ENCODE measurements at places on chromosomes 2 and 18.

DNA sequence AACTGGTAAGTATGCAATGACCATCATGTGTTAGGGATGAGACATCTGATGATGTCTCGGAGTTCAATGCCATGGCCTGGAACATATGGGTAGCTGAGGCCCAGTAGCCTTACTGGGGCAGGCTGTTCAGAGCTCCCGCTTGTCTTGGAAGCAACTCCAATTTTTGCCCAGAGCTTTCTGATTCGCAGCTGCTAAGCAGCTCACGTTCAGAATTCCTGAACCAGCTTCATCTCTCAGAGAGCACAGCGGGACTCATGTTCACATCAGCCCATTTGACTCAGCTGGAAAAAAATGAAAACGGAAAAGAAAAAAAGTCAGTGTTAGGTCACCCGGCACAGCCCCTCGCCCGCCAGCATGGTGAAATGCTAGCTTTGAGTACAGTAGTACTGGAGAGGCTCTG lies 16.8 kb upstream of the LRATD1 start:
- no peak for DNase-seq

GRCh38 chr2:192888109-192888508 lies 693.4 kb upstream of the TMEFF2 start:
- no peak for DNase-seq

DNA sequence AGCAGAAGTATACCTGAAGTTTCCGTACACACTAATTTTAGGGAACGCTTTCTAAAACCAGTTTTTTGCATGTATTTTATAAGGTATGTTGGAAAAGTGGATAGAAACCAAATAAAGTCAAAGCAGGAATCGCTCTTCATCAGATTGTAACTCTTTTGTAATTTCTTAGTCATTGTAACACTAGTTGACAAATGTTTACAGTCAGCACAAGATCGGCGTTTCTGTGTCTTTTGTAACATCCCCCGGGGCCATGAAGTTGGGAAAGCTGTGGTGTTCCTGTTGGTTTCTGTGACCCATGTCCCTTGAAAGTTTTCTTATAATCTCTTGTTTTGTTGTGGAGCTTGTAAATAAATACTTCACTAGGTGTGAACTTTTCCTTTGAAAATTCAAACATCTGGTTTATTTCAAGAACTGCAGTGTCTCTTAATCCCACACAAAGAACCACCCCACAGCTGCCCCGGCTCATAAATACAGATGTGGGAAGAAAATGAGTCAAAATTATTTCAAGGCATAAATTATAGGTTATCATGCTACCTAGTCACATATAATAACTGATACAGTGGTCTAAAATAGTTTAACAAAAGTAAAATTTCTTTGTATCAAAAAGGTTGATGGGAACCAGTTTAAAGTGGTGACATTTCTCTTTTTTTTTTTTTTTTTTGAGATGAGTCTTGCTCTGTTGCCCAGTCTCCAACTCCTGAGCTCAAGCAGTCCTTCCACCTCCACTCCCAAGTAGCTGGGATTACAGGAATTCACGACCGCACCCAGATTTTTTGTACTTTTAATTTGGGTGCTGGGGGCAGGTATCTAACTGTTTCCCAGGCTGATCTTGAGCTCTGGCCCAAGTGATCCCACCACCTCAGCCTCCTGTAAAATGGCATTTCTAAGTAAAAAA lies 751 bp upstream of the NMI start:
- DNase-seq, result no peak

GRCh38 chr2:27074738-27075565 lies 3.5 kb upstream of the EMILIN1 start:
- no peak for DNase-seq

All from WERI-Rb-1 (cell line).